ENCODE measurements at places on chromosomes 3 and 15. TPM values are rescaled to one million over a fixed set of nuclear protein-coding genes. Genes with fewer than 3 reads are reported as not detected.

CDCP1 gene
- total RNA-seq, result 1.8 TPM

ANKRD63 gene
- total RNA-seq, result not detected

TMEM158 gene
- total RNA-seq, result 6.5 TPM

ATOSA gene
- 39.3 TPM for total RNA-seq

DNA sequence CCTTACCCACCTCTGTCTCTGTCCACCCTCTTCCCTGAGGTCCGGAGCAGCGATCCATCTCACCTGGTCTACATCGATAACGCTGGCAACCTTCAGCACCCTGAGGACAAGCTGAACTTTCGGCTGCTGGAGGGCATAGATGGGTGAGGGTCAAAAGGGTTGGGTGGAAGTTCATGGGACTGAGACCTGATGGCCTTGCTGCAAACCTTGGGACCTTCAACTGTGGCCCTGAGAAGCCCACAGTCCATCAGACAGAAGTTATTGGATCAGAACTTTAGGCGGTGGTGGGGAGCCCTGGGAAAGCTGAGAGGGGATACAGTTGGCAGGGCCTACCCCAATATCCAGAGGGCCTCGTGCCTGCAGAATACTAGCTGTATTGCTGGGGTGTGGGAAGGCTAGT is 50.5 kb downstream of the POMGNT2 start:
- no peak for DNase-seq

DNA sequence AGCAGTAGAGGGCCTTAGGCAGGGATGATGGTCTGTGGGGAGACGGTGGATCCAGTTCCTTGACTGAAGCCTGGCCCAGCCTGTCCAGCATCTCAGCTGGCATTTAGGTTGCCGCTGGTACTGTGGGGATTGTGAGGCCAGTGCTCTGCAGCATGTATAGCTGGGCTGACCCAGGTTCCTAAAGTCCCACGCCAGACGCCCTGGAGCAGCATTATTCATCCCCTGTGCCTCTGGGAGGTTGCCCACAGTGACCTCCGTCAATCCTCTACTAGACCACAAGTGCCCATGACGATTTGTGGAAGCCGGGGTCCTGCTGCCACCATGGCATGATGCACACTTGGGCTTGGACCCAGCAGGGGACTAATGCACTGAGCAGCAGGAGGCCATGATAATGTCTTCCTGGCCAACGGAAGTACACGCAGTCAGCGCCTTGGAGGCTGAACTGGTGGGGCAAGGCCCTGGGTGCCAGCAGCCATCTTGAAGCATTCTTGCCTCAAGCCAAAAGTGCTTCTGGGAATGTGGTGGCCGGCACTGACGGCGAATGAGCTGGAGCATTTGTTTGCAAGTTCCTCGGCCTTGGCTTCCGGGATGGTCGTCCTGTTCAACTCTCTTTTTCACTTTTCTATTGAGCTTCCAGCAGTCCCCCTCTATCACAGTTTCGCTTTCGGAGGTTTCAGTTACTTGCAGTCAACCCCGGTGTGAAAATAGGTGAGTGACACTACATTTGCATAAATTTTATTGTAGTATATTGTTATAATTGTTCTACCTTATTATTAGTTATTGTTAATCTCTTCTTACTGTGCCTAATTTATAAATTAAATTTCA is 949.4 kb downstream of the ROBO1 start:
- DNase-seq, result no peak

- DNase-seq, result no peak
These were observed 1029.8 kb downstream of the ROBO1 start for GRCh38 chr3:78737988-78738387.

DNA sequence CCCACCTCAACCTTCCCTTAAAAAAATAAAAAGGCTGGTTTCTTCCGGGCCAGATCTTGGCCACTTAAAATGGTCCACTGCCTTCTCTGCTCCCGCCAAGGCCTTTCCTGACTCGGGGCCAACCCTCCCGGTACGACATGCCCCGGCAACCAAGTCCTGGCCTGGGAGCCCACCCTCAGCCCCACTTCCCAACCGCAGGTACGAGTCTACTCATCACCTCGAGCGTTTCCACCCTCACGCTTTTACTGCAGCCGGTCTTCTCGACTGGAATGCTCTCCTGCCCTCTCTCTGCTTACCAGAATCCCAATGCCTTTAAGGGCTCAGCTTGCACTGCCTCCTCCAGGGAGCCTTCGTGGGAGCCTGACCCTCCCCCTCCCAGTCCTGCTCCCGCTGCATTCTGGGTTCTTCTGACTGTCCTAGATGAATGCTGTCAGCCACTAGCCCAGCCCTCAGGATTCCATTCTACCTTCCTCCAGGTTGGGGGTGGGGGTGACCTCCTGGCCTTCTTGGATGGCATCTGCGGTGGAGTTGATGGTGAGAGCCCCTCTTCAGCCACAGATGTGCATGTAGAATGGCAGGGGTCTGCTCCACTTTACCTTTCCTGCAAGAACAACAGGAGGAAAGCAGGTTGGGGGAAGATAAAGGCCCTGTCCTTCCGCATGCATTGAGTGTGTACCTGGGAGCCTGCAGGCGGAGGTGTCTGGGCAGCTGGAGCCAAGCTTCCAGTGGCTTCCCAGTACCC is 1.1 kb upstream of the CSRNP1 start:
- DNase-seq, result no peak

DNA sequence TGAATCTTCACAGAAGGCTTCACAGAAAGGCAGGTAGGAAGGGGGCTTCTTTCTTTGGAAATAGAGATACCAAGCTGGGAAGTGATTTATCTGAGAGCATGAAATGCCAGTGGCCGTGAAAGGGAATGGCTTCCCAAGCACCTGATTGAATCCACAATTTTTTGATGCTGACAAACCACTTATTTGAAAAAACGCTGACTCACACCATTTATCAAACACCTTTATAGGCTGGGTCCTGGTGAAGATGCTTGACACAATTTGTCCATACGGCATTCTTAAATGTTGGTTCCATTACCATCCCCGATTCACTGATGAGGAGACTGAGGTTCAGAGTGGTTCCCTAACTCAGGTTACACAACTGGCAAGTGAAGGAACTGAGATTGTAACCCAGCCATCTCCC is 64.1 kb upstream of the POMGNT2 start:
- DNase-seq, result no peak

DNA sequence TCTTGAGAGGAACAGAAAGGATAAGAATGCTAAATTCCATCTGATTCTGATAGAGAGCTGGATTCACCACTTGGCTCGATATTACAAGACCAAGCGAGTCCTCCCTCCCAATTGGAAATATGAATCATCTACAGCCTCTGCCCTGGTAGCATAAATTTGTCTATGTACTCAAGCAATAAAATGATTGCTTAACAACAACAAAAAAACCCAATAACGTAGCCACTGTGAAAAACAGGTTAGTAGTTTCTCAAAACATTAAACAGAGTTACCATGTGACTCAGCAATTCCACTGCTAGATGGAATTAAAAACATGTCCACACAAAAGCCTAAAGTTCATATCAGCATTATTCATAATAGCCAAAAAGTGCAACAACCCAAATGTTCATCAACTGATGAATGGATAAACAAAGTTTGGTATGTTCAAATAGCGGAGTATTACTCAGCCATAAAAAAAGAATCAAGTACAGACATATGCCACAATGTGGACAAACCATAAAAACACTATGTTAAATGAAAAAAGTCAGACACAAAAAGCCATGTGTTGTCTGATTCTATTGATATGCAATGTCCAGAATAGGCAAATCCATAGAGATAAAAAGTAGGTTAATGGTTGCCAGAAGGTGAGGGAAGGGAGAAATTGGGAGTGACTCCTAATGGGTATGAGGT is 16.8 kb downstream of the BCL2L10 start:
- no peak for DNase-seq

DNA sequence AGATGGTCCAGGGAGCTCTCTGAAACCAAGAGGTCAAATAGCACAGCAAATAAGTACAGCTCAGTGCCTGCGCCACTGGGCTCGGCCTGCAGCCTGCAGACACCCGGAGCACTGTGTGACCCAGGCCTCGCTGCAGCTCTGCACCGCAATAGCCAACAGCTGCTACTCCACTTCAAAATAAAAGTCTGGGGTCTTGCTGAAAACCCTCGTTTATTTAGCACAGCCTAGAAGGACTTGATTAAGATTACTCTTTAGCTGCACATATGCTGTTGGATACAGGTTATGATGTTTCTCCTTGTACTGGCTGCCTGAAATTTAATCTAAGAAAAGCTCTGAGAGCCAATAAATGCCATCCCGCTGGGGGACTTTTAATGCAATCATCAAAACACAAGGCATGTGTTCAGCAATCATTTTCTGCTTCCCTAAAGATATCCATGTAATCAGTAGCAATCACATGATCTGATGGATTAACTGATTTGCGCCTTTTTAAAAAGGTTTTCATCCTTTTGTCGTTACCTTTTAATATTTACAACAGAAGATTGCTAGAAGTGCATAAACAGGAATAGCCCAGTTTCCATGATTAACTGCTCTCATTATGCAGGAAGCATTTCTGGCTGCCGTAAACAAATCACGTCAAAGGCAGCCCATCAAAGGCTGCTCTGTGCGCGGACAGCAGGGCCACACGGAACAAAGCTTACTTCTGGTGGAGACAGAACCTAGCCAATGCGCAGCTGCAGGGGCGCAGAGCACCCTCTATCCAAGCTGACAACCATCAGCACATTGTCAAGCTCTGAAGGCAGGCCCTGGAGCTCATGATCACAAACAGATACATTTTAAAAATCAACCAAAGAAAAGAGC is 58.8 kb downstream of the CLASP2 start:
- peak; percentile 84 for DNase-seq

GRCh38 chr3:54878145-54878544 is 49.7 kb downstream of the LRTM1 start:
- no peak for DNase-seq

DNA sequence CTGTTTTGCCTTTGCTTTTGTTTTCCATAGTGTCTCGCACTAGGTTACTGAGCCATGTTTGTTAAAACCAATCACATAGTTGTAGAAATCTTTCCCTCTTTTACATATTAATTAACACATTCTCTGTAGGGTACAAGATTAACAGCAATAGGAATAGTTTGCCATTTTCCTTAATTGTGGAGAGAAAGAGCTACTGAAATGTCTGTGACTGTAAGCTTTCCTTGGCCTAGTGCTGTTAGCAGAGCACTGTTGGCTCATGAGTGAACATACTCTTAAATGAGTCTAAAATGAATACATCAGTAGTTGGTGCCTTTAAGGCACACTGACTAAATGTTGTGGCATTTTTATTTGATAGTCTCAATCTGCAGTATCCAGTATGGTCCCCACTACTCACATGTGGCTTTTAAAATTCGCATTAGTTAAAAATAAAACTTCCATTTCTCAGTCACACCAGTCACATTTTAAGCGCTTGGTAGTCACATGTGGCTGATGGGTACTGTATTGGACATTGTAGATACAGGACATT is 28.2 kb downstream of the CHD2 start:
- DNase-seq, result no peak

DNA sequence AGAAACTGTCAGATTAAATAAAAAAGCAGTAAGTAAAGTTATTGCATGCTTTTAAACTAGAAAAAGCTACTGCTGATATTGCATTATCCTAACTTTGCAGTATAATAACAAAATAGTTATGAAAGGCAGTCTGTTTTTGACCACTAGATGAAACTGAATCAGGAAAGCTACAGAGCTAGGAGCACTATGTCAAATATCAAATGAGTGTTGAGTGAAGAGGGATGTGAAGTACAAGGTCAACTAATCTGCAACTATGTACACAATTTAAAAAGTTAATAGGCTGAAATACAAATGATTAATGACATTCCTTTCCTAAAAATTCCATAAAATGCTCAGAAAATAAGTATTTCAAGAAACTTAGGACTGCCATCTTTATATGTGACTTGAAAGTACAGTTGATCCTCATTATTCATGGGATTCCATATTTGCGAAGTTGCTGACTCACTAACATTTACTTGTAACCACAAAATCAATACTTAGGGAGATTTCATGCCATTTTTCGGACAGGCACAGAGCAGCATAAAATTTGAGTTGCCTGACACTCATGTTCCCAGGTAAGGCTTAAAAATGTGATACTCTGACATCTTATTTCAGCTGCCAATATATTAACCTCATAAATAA is 34.5 kb downstream of the SLC4A7 start:
- DNase-seq, result no peak

GRCh38 chr3:112448939-112449338 is 50.3 kb downstream of the BTLA start:
- DNase-seq, result no peak

Measured in sciatic nerve (tissue), 2 donors.